ENCODE measurements at places on chromosomes 3 and 15.
A peak's percentile ranks its signal among the peaks of the same experiment; 100 is the strongest.

- peak; percentile 23 for DNase-seq
These were observed 502.1 kb upstream of the IL12A start for GRCh38 chr3:159486580-159486979.

GRCh38 chr3:190345027-190345821 lies 23.0 kb upstream of the CLDN1 start:
- peak; percentile 76 for DNase-seq

DNA sequence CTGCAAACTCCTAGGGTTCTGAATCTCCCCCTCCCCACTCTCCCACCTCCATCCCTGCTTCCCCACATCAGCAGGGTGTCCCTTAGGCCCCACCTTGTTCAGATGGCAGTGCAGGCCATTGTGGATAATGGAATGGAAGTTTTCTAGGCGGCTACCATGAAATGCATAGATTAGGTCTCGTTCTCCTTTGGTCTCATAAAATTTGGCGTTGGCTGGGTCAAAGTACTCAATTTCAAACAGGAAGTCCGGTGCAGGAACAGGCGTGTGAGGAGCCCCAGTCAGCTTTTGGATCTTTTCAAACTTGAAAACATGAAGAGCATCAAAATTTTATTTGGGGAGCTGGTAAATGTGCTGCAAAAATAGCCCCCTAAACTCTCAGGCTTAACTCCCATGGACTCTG lies 20.2 kb downstream of the PARP16 start:
- no peak for DNase-seq

DNA sequence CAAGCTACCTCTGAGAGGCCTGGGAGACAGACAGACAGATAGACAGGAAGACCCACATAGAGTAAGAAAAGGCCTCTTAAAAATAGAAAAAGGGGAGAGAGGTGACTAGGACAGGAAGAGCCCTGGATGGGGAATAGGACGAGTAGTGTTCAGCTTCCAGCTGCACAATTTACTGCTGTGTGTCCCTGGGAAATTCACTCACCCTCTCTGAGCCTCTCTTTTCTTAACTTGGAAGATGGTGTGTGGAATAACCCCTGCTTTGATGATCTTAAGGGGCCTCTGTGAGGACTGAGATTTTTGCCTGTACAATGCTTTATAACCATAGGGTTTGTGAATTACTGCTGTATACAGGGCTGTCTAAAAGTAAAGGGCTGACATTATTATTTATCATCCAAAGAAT lies 37.5 kb downstream of the FEM1B start:
- no peak for DNase-seq

GRCh38 chr3:32106929-32107362 lies 526 bp downstream of the GPD1L start:
- DNase-seq, result no peak
